ENCODE measurements at places on chromosomes 1 and 21.

GRCh38 chr21:33441489-33442477 lies 38.0 kb downstream of the TMEM50B start:
- DNase-seq, result peak; percentile 80

DNA sequence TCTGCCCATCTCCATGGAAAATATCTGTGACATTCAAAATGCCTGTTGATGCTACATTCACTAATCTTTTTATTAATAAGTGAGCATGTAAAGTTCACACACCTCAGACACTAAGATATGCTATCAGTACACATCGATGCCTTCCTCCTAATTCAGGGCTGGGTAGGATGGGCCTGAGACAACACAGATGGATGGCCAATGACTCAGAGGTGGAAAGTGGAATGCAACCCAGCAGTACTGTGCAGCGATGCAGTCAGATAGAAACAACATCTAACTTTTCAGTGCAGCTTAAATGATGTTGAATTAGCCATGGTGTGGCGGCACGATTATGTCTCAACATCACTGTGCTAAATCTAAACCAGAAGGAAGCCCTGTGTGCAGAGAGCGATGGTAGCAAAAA lies 161.6 kb upstream of the KCNJ15 start:
- DNase-seq, result peak; percentile 5

DNA sequence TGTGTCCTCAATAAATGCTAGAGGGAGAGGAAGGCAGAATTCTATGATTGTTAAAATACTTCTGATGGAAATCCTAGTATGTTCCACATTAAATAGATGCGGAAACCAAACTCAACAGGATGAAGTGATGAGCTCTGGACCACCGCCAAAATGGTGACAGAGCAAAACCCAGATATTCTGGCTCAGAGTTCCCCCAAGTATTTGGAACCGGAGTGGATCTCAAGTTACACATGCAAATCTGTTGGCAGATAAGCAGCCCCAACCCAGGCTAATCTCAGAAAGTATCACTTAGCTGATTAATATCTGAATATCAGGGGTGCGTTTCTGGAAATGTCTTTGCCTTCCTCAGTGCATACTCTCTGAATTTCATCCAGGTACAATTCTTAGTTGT lies 17.4 kb upstream of the GRHL3 start:
- peak; percentile 46 for DNase-seq

- DNase-seq, result no peak
Measured at GRCh38 chr1:10059342-10059718, 26.6 kb downstream of the UBE4B start.

DNA sequence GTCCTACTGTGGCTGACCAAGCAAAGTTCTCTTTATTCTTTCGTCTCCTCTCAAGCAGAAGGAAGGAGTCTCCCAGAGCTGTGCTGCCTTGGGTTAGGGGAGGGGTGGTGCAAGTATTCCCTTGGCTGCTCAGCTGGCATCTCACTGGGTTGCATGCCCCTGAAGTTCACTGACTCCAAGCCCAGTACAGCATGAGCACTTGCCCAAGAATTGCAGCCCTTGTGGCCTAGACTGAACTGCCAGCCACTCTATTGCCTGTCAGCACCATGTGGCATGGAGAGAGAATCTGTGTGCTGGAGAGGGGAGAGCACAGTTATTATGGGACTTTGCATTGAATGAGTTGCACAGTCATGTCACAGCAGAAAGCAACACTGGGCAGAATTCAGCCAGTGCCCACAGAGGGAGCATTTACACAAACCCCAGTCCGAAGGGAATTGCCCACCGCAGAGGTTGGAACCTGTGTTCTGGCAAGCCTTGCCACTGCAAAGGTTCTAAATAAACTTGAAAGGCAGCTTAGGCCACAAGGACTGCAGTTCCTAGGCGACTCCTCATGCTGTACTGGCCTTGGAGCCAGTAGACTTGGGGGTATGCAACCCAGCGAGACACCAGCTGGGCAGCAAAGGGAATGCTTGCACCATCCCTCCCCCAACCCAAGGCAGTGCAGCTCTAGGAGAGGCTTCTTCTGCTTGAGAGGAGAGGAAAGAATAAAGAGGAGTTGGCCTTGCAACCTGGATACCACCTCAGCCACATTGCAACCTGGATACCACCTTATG lies 28.8 kb downstream of the DR1 start:
- DNase-seq, result no peak
